ENCODE measurements at places on chromosomes 6 and 20.
A peak's percentile ranks its signal among the peaks of the same experiment; 100 is the strongest.

DNA sequence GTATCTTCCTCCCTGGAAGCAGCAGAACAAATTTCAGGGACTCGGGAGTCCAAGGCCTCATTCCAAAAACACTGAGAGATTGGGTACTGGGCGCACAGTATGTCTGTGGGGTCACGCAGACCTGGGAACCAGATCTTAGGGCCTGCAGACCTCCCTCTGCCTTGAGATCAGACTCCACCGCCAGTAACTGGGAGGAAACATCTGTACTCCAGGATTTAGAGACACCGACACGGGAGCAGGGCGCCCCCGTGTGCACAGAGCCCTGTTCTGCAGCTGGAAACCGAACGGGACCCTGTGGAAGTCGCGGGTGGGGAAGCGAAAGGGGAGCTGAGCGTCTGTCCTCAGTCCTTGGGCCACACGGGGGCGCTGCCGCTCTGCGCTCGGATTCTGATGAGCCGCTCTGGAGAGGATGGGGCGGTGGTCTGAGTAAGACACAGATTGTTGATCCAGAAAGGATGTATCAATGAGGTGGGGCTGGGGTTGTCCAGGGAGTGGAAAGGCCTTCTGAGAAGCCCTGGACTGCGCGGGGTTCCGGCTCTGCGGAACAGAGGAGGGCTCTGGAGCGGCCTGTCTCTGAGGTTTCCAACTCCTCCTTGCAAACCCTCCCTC is 35.7 kb upstream of the HLA-E start:
- DNase-seq, result peak; percentile 65

- DNase-seq, result no peak
Observed at GRCh38 chr6:14510038-14510437, 392.5 kb downstream of the CD83 start.

- DNase-seq, result no peak
Observed at GRCh38 chr6:35220711-35221110, 7.0 kb downstream of the SCUBE3 start.

DNA sequence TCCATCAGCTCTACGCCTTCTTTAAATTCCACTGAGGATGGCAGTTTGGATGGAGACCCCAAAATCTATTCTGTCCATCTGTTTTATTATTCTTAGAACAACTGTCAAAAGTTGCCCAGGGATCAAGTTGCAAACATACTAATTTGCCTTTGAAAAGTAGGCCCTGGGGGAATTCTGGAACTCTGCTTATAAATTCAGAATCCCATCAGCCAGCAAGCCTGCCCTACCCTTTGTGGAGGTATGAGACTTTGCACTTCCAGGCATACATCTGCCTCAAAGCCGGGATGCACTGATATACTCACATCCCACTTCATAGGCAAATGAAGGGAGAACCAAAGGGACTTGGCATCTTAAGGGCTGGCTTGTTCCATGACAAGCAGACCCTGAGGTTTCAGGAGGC is 93.6 kb downstream of the INSM1 start:
- no peak for DNase-seq
